ENCODE measurements at places on chromosomes 2 and 18.

DNA sequence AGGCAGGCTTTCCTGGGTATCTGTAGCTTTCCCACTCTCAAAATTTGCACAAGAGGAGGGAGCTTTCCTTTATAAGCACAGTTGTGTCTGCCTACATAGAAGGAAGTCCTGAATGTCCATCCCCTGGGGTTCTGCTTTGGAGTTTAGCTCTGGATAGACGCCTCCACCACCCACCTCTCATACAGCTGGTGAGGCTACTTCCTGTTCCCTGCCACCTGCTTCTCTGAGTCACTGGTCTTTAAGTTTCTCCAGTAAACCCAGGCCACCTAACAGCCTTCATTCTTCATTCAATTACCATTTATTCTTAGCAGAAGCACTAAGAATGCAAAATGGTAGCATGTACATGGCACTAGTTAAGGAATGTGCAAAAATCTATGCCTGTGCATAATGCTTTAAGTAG, 407.8 kb downstream of the CDH2 start:
- DNase-seq = no peak

DNA sequence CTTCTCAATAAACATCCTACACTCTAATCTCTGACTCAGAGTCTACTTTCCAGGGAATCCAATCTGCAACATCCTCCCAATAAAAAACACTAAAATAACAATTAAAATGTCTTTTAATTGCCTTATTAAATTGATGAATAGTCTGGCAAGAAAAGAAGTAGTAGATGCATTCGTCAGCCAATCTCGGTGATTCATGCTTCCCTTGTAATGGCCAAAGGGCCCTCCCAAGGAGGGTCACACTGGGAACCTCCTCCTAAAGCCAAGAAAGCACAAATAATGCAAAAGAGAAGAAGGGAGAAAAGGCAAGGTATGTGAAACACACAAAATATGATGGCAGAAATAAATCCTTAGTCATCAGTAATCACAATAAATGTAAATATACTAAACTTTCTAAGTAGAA, 16.8 kb downstream of the ST8SIA5 start:
- no peak for DNase-seq

- DNase-seq = no peak
Observed at GRCh38 chr2:33204945-33205344, 258.2 kb downstream of the LTBP1 start.

DNA sequence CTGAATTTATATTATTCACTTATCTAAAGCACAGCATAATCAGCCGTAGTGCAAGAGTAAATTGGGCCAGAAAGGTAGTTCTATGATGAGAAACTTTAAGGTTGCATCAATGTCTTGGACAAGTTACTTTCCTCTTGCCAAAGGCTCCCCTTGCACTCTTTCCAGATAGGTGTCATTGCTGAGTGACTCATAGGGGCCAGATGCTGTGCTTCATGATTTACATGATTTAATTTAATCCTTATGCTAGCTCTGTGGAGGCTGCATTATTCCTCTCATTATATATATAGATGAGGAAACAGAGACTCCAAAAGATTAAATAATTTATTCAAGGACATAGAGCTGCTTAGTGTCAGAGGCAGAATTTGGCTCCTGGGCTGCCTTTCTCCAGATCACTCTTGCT, 5.0 kb downstream of the CFAP221 start:
- DNase-seq = no peak

DNA sequence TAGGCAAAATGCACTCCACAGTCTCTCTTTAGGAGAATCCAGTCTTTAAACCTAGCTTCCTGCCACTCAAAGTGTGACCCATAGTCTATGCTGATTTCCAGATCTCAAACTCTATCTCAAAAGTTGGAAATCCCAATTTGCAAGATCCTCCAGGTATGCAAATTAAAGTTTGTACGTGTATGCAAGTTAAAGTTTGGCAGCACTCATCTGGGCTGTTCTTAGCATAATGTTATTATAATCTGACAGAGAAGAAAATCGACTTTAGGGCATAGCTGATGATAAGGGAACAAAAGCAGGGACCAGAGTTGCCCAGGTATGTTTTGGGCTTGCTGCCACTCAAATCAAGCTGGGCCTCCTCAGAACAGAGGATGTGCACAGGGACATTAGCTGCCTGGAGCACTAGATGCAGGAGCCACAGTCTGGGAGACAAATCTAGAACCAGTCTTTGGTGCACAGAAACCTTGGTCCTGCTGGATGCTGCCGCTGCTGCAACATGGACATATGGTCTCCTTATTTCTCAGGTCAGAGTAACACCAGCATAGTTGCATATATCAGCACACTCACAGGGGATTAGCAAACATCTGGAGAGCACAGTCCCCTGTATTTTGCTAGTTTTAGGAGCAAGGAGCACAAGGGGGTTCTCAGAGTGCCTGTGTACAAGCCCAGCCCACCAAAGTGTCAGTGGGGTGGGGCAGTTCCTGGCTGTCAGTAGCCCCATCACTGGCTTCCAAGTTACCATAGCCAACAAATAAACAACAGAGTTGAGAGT, 242.6 kb downstream of the TTC32 start:
- no peak for DNase-seq

- no peak for DNase-seq
Observed at GRCh38 chr18:21741562-21742314, 1.1 kb downstream of the MIB1 start.

- DNase-seq = no peak
Observed at GRCh38 chr18:42163321-42163720, 208.3 kb downstream of the PIK3C3 start.

All from activated naive CD8-positive, alpha-beta T cell treated with anti-CD3 and anti-CD28 coated beads, Interleukin-2, amount 50 U/mL, for 16 hours (primary cell).